ENCODE measurements at places on chromosomes 1 and 21. TPM values are rescaled to one million over a fixed set of nuclear protein-coding genes. Genes with fewer than 3 reads are reported as not detected.

GRCh38 chr1:228064296-228064695 is 18.2 kb upstream of the ARF1 start:
- DNase-seq = no peak

DNA sequence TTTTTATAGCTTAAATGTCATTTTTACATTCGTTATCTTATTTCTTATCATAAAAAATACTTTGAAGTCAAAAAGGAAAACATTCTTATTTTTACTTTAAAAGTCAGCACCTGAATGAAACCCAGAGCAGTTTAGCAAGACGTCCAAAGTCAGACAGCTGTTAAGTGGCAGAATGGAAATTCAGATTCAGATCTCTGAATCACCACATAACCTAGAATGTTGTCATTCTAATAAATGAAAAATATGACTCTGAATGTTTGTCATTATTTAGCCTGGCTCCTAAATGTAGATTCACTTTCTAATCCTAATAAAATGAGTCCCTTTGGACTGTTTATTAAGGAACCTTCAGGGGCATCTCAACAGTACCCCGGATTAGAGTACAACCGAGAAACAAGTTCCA is 75.2 kb upstream of the RGS7 start:
- DNase-seq = no peak

DNA sequence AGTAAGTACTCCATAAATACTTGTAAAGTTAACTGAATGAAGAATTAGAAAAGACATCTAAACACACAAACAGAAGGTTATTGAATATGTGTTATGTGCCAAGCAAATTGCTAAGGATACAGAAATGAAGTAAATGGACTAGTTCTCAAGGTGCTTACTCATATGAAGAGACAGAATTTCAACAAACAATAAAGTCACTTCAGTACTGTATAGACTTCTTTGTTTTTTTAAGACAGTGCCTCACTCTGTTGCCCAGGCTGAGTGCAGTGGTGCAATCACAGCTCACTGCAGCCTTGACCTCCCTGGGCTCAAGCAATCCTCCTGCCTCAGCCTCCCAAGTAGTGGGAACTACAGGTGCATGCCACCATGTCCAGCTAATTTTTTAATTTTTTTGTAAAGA is 57.3 kb downstream of the SERBP1 start:
- no peak for DNase-seq

DNA sequence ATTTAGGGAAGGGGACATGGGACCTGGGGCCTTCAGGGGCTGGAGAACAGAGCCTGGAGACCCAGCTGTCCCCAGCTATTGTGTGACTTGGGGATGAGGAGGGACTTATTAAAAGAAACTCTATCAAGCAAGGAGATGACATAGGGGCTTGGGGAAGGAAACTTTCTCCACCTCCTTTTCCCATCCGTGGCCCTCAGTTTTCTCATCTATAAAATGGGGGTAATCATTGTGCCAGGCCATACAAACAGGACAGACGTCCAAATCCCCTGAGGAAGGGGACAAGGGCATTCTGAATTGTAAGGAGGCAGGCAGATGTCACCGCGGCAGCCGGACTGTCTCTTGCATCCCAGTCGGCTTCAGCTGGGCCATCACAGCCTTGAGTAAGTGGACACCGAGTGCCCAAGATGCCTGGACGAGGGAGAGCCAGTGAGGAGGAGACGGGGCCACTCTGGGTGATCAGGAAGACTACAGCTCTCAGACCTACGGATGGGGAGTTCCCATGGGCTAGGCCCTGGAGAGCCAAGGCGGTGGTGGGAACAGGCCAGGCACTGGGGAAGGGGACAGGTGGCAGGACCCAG is 1.9 kb downstream of the FBXO2 start:
- DNase-seq = no peak

The BSND gene
- not detected for total RNA-seq

Data from Peyer's patch (tissue), 4 donors.